ENCODE measurements at places on chromosomes 12 and 14. TPM values are rescaled to one million over a fixed set of nuclear protein-coding genes. Genes with fewer than 3 reads are reported as not detected.

DNA sequence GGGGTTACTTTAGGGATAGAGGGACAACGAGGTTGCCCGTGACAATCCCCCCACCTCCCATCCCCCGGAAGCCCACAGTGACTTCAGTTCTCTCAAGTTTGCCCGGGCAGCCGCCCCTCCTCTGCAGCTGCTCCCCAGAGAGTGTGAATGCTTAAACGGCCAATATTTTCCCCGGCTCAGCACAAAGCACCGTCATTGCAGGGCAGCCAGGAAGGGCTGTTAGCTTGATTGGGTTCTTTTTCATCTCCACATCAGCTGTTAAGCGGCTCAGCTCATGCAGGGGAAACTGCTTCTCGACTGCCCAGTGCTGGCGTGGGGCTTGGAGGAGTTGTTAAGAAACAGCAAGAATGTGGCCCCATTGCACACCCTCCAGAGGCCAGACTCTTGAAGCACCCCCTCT is 120.5 kb upstream of the NCOR2 start:
- peak; percentile 63 for DNase-seq
- no peaks in the 10 kb centered on the region for H3K36me3 ChIP-seq
- peaks cover 22% of the 10 kb centered on the region for H3K4me1 ChIP-seq
- H3K27ac ChIP-seq = no peak overlapping the region
- peaks cover 7% of the 10 kb centered on the region for H3K27me3 ChIP-seq

DNA sequence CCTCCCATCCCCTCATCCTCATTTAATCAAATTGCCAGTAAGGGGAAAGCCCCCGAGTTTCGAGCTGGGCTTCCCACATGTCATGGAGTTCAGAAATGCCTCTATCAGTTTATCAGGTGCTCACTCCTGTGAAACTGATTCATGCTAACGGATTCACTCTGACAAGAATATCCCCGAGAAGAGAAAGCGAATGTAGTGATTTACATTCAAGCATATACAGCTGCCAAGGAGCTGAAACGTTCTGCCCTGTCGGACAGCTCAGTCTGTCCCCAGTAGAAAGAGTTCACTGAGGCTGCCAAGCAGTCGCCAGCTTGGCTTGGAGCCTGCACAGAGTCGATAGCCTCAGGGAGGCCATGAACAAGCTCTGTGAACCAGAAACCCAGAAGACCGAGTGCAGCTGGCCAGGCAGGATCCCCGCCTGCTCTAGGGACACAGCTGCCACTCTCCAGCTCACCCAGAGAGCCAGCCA is 88.4 kb downstream of the TMCC3 start:
- H3K27me3 ChIP-seq = peaks cover 30% of the 10 kb centered on the region
- peaks cover 2% of the 10 kb centered on the region for H3K4me1 ChIP-seq
- no peak overlapping the region for H3K4me3 ChIP-seq
- DNase-seq = no peak

DNA sequence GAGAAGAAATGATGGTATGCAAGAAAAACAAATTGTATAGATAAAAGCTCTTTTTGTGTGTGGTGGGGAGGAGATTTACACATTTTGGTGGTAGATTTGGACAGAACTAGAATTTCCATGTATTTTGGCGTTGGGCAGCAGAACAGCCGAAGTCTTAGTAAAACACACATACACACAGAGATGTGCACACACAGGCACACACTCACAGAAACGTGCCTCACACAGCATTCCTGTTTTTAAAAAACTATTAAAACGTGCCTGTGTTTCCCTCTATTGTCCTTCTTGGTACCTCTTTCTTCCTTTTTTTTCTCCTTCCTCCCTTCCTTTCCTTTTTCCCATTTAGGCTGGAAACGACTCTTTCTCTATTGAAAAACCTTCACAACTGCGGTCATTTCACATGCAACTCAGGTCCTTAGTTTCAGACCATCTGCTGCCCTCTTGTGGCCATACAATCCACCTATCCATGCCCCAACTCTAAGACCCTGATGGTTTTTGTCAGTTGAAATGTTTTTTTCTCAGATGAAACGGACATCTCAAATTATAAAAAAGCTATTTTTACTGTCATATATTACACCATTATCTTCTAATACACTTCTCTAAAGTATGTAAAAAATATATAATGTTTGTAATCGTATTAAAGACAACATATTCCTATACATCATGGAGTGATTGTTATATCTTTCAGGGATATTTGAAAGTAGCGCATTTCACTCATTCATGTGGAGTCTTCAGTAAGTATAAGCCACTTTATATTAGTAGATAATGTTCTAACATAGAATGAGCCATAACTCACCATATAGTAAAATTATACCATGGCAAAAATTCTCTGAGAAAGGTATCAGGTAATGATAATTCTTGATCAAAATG is 386.7 kb upstream of the NOVA1 start:
- DNase-seq = no peak
- no peaks in the 10 kb centered on the region for H3K36me3 ChIP-seq
- H3K27me3 ChIP-seq = no peaks in the 10 kb centered on the region
- no peaks in the 10 kb centered on the region for H3K4me1 ChIP-seq
- no peak overlapping the region for H3K4me3 ChIP-seq
- no peak overlapping the region for H3K27ac ChIP-seq

DNA sequence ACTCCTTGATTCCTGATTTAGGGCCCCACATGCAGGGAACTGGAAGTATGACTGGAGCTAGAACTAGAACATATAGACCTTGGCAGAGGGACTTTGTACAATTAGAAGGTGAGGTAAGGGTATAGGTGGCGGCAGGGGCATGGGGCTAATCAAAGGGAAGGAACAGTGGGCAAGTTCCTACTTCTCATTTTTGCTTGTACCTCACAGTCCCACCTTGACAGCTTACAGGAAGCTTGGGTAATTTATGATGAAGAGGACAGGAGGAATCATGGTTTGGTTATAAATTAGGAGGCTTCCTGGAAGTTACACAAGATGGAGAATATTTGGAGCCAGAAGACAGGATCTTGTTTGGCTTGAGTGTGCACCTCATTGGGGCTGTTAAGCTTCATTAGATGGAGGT is 33.4 kb downstream of the SUSD6 start:
- no peaks in the 10 kb centered on the region for H3K27me3 ChIP-seq
- no peak overlapping the region for H3K4me3 ChIP-seq
- H3K27ac ChIP-seq = peak overlapping the region; percentile 66
- H3K4me1 ChIP-seq = peaks cover 72% of the 10 kb centered on the region

DNA sequence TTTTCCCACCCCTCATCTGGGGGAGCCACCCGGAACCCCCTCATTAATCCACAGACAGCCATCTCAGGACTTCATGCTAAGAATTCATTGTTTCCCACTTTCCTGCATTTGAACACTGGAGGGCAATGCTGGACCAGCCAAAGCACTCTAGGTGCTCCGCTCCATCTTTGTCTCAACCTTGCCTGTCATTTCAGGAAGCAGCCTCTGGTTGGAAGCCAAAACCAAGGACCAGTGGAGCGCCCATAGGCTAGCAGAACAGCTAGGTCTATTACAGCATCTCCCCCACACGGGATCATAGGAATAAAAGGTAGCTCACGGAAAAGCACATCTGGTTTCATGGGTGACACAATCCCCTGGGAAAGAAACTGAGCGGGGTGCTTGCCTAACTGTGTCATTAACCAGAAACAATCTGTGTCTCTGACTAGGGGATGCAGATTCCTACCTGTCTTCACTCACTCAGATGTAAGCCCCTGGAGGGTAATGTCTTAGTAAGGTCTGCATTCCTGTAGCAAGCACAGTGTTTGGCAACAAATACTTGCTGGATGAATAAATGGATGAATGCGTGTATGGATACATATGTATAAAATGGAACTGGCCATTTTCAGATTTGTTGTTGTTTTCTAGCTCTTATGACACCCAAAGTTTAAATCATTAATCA is 197.0 kb downstream of the DAD1 start:
- no peak overlapping the region for H3K4me3 ChIP-seq
- H3K36me3 ChIP-seq = no peaks in the 10 kb centered on the region
- no peaks in the 10 kb centered on the region for H3K27me3 ChIP-seq

DNA sequence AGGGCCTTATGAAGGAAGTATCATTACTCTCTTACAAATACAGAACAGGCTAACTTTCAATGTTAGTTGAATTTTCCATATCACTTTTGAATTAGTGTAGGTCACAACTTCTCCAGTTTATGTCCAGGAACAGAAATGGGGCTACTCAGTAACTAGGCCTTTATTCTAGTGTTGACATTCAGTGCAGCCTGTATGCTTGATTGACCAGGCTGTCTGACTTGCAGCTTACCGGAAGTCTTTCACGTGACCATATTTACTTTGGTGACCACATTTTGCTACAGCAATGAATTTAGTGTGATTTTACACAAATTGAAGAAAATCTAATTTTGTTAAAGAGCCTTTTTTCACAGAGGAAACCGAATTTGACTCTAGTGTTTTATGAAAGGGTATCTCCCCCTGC is 12.4 kb downstream of the MTERF2 start:
- no peak for DNase-seq
- peaks cover 28% of the 10 kb centered on the region for H3K36me3 ChIP-seq
- H3K27ac ChIP-seq = no peak overlapping the region
- H3K27me3 ChIP-seq = no peaks in the 10 kb centered on the region
- H3K4me1 ChIP-seq = peaks cover 7% of the 10 kb centered on the region
- no peak overlapping the region for H3K4me3 ChIP-seq

DNA sequence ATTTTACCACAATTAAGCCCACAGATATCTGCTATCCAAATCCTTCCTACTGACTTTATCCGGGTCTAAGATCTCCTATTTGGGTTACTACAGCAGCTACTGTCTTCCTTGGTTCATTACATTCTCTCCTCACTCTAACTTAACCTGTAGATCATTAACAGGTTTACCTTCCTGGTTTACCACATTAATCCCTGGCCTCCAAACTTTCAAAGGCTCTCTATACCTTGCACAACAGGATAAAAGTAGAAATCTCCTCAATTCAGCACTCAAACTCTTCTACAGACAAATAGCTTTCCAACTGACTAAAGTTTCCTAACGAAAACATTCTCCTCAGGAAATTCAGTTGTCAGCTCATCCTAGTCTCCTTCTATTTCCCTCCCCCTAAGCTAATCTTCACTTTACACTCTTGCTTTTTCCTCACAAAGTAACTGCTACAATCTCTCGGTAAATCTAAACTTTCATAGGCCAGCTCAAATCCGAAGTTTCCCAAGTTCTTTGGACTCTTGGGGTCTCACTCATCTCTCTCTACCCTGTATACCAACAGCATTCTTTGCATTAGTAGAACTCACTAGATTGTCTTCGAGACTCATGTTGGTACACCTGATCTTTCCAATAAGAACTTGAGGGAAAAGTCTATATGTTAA is 2.7 kb downstream of the BTBD7 start:
- H3K27me3 ChIP-seq = no peaks in the 10 kb centered on the region
- H3K4me1 ChIP-seq = peaks cover 36% of the 10 kb centered on the region
- H3K27ac ChIP-seq = no peak overlapping the region
- H3K36me3 ChIP-seq = peaks cover 2% of the 10 kb centered on the region
- no peak overlapping the region for H3K4me3 ChIP-seq

The RPAP3 gene
- 63.4 TPM for total RNA-seq

The SYNDIG1L gene
- total RNA-seq = not detected

The KRT1 gene
- not detected for total RNA-seq

The PPP4R4 gene
- 3.1 TPM for total RNA-seq
